ENCODE measurements at places on chromosomes 1 and 21.
A peak's percentile ranks its signal among the peaks of the same experiment; 100 is the strongest.

- DNase-seq, result no peak
Observed at GRCh38 chr1:96116731-96117130, 604.9 kb upstream of the PTBP2 start.

- DNase-seq, result peak; percentile 8
Observed at GRCh38 chr1:61588736-61589672, 135.9 kb downstream of the TM2D1 start.

DNA sequence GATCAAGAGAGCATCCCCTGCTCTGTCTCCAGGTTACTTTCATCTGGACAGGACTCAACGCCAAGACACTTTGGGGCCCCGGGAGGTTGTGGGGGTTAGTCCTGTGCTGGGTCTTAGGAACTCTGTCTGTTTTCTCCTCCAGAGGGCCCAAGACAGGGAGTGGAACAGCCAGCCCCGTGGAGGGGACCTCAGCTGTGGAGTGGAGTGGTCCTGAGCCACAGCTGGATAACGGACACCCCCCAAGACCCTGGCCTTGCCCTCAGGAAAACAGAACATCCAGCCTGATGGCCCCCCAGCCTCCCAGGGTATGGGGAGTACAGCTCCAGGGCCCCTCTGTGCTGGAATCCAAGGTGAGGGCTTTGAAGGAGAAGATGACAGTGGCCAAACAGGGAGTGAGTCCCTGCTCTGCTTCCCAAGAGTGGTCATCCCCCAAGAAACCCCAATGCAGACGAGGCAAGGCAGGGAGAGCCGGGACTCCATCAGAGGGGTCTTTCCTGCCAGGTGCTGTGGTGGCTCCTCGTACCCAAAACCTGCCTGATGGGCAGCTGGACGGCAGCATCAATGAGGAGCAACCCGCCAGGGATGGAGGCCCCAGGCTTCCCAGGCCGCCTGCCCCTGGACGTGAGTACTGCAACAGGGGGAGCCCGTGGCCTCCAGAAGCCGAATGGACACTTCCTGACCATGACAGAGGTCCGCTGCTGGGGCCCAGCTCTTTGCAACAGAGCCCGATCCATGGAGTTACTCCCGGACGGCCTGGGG is 3.5 kb downstream of the KIAA1614 start:
- DNase-seq, result no peak

- DNase-seq, result peak; percentile 4
Observed at GRCh38 chr1:117128323-117129079, 7.0 kb upstream of the TRIM45 start.

DNA sequence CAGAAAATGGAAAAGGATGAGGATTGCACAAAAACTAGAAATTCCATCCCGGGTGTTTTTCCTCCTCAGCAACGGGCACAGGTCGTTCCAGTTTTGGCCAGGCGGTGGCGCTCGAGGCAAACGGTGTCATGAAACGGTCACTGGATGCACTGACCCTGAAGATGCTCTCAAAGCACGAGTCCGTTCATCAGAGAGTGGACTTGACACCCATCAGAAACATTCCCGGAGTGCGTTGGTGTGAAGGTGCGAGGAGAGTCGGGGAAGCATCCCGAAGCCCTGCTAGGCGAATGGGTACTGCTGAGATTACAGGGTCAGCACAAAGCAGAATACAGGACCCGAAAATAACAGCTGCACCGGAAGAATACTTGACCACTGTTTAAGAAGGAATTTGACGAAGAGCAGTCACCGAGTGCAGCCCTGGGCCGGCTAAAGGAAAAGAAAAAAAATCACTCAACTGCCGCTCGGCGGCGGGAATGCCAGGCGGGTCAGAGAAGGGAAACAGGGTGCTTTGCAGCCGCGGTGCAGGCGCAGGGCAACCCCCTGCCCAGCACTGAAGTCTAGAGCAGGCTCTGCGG is 71.7 kb upstream of the ETS2 start:
- DNase-seq, result no peak

DNA sequence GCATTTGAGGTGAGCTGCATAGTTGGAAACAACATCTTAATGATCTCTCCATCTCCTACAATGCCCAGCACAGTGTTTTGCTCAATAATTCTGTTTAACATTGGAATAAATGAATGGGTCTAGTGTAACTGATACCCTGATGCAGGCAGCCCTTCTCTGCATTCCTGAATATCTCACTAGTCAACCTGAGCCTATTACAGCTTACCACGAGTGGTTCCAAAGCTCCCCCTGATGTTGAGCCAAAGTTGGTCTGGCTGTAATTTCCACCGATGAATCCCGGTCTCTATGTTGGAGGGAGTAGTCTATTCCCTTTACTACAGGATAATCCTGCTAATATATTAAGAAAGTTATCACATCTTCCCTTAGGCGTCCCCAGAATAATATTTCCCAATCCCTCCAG is 63.8 kb downstream of the ZBTB18 start:
- DNase-seq, result no peak

DNA sequence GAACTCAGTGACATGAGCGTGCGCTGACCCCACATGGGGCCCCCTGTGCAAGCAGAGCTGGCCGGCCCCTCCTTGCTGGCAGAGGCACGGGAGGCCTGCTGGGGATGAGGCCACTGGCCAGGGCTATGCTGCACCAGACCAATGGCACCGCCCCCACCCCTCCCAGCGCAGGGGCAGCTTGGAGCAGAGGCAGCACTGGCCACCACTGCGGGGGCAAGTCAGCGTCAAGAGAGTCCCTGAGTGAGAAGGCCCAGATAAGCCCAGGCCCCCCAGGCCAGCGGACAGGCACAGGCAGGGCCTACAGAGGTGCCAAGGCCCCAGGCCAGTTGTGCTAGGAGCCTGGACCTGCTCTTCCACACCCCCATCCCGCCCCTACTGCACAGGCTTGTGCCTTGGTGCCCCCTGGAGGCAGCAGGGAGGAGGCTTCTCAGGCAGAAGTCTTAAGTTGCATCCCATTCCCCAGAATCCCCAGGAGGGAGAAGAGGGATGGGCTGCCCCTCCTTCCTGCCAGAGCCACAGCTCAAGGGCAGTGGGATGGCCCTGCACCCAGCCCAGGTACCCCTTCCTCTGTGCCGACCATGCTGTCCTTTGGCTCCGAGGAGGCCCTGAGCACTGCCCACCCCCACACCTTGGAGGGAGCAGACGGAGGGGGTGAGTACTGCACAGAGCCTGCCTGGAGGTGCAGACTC is 35.8 kb downstream of the EPHX1 start:
- peak; percentile 20 for DNase-seq

DNA sequence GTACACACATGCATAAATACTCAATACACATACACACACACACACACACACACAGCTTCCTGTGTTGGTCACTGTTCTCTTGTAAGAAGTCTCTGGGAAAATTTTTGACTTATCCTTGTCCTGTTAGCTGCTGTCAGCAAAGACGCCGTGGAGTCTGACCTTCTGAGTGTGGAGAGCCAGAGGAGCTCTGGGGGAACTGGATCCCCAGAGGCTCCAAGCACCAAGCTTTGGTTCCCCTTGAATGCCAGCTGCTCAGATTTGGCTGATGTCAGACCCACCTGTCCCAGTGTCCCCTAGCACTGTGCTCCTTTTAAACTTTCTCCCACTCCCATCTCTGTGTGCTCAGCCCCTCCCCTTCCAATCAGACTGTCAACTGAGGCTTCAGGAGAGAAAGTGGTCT is 319.1 kb downstream of the CAMTA1 start:
- DNase-seq, result no peak

- DNase-seq, result no peak
Observed at GRCh38 chr1:66954208-66954607, 29.4 kb downstream of the MIER1 start.

GRCh38 chr1:225451340-225451739 is 23.5 kb upstream of the LBR start:
- DNase-seq, result no peak

DNA sequence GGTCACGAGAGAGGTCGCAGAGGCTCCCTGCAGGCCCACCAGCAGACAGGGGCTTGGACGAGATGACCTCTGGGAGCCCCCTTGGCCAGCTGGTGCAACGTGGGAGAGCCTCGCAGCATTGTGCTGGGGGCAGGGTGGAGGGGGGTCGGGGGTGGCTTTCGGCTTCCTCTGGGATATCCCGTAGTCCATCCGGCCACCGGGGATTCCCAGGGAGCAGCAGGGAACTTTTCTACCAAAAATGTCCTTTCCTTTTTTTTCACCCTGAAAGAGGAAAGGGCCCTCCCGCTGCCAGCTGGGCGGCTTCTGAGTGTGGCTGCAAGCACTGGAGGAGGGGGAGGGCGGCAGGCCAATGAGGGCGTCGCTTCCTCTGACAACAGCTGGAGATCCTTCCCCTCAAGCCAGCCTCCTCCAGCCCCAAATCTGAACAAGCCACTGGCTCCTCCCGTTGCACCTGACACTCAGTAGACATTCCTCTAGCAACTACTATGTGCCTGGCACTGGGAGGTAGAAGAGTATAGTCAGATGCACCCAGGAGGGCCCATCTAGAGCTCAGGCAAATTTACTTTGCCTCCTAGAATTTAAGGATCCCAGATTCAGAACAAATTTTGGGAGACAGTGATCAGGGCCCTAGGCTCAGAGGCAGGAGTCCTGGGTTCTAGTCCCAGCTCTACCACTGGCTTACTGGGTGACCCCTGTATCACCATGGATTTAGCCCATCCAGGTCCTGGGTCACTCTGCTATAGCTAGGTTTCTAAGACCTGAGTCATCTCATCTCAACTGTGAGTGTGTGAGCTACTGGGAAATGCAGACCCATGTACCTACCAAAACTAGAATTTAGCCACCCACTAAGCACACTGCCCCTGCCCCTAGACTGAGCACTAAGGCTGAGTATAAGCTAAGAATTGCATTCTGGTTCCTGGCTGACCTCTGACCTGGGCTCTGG is 2.7 kb downstream of the MOB3C start:
- DNase-seq, result no peak

- DNase-seq, result no peak
Observed at GRCh38 chr1:38025233-38025632, 12.7 kb downstream of the UTP11 start.

GRCh38 chr1:238409191-238409850 is 518.6 kb upstream of the ZP4 start:
- DNase-seq, result no peak

DNA sequence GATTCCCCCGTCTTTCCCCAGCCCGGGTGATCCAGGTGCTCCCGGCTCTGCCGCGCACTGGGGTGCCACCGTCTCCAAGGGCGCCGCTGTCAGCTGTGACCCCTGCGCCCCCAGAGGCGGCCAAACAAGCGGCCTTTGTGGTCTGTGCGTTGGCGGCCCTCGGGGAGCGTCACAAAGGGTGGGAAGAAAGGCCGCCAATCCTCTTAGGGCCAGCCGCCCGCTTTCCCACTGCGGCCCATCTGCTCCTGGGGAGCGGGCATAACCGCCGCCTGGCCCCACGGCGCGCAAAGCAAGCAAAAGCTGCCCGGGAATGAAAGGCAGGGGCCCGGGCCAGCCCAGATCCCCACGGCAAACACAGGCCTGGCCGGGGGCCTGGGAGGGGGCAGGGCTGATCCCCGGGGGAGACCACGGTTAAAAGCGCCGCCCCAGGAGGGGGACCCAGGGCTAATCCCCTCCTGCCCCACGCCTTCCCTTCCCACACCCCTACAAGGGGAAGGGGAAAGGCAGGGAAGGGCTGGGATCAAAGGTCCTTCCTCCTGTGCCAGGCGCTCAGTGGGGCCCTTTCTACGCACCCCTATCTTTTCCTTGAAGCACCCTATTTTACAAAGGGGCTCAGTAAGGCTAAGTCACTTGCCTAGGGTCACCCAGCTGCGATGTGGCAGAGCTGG is 24.0 kb downstream of the C1QB start:
- DNase-seq, result no peak

DNA sequence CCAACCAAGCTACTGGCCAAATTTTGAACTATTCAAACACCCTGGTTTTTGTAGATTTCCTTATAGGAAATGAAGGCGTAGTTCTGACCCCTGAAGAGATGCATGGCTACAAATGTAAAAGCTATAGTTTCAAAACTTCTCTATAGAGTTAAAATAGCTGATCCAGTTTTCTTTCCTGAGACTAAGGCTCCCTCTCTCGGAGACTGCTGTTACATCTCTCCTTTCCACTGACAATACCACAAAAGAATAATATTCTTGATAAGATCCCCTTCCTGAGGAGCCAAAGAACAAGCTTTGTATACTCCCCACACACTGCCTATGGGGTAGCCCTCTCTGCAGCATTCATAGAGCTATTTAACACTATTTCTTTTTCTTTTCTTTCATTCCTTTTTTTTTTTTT is 6.7 kb upstream of the CFAP126 start:
- DNase-seq, result no peak

- DNase-seq, result no peak
Observed at GRCh38 chr1:96521994-96522760, 199.4 kb upstream of the PTBP2 start.

DNA sequence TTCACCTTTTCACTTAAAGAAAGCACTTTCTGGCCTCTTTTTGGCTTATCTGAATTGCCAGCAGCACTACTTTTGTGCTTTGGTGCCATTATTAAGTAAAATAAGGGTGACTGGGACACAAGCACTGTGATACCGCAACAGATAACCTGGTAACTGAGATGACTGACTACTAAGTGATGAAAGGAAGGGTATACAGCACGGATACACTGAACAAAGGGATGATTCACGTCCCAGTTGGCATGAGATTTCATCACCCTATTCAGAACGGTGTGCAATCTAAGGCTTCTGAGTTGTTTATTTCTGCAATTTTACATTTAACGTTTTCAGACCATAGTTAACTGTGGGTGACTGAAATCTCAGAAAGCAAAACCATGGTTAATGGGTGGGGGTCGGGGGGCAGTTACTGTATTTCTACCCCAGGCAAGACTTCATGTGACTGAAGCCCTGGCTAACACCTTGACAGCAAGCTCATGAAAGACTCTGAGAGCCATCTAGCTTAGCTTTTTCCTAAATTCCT is 102.8 kb downstream of the CLIC6 start:
- no peak for DNase-seq

- DNase-seq, result no peak
Observed at GRCh38 chr1:215887627-215888026, 320.5 kb downstream of the KCTD3 start.

DNA sequence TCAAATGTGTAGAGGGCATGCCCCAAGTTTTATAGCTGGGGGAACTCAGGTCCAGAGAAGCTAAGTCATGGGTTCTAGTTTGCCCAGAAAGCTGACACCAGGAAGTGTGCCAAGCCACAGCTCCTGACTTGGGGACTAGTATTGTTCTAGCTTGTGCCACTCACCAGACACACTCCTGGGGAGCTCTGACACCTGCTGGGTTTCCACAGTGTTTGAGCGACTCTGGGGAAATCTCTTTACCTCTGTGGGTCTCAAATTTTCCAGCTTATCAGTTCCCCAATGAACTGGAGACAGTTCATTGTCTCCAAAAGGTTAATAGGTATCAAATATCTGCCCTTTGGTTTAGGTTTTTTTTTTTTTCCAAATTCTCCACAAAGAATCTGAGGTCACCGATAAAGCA is 4.2 kb downstream of the KISS1 start:
- no peak for DNase-seq

DNA sequence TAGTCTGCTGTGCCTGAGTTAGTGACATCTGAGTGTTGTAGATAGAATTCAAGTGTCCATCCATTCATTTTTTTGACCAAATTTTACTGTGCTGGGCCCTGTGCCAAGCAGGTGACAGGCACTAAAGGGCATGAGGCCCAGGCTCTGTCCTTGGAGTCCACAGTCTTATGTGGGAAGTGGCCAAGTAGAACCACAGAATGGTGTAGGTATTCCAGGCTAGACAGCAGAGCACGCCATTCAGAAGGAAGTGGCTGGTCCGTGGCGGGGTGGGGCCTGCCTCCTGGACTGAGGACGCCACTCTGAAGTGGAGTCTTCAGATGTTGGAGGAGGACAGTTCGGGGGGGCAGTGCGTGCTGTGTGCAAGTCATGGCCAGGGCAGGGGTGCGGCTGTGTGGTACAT is 68.9 kb upstream of the ACTL8 start:
- peak; percentile 39 for DNase-seq

GRCh38 chr21:20631633-20632032 is 366.6 kb upstream of the NCAM2 start:
- DNase-seq, result no peak

Measured in DMS79 (cell line).